ENCODE measurements at places on chromosomes 1 and 21.

DNA sequence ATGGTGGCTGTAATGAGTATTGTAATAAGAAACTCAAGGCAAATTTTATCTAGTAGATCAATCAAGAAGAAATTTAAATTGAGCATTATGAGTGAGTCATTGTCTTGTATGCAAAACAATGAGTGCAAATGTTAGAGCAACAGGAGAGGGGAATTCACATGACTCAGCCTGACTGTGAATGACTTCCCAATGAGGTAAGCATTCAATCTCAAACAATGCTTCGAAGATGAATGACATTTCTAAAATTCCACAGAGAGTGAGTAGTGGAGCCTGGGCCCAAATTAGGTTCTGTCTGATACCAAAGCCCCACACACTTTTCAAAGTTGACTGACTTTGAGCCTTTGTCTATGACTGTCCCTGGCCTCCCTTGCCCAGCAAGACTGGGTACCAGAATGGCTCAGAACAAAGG is 738.0 kb downstream of the PTPRU start:
- DNase-seq, result no peak

DNA sequence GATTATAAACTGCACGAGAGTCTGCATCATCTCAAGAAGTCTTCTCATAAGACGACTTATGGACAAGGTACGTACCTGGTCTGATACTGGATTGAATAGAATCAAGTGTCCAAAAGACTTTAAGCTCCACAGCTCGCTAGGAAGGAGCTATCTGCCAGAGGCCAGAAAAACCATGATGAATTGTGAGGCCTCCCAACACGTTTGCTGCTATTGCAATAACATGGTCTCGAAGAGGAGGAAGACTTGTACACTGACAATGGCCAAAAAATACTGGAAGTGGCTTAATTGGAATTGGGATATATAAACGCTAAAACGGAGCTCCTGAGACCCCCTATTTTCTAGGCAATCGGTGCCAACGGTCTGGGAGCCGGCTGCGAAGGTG is 534 bp downstream of the DNAJC28 start:
- no peak for DNase-seq

- DNase-seq, result no peak
These were observed 1588.9 kb downstream of the KCNT2 start for GRCh38 chr1:195019385-195019784.

DNA sequence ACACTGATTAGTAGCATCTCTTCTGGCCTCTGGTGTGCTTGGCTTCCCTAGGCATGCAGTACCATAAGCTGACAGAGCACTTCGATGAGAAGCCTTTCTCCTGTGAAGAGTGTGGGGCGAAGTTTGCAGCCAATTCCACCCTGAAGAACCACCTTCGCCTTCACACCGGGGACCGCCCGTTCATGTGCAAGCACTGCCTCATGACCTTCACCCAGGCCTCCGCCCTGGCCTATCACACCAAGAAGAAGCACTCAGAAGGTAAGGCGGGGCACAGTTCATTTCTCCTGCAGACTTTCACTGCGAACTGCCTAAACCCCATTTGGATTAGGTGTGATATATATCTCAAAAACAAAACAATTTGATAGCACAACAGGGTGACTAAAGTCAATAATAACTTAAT is 50.4 kb upstream of the EPHA8 start:
- no peak for DNase-seq

DNA sequence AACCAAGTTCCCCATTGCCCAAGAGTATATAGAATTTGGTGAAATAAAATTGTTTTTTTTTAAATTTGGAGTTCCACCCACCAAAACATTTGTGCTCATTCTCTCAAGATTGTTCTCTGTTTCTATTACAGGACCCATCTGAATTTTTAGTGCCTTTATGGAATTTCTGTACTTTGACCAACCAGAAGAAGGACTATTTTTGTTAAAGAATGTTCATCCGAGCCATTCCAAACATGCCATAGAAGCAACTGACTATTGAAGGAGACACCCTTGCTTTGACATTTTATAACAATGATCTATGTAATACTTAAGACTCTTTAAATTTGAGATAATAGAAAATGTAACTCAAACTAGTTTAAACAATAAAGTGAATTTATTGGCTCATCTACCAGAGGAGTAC is 655.7 kb upstream of the ADAMTS5 start:
- DNase-seq, result no peak

- no peak for DNase-seq
These were observed 3.8 kb downstream of the LMX1A start for GRCh38 chr1:165352442-165353293.

DNA sequence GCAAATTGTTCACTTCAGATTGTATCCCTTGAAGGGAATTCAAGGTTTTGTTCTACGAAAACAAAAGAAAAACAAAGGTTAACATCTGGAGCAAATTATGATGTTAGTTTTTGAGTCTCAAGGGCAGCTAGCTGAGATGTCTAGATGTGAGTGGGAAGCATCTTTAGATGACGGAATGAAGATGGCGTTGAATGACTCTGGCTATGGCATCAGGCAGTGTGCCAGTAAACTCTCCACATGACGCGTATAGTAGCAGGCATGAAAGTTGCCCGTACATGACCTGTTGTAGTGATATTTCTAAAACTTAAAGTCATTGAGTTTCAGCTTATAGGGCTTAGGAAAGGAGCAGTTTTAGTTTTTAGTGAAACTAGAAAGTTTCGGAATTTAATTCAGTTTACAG is 12.3 kb upstream of the SDC3 start:
- no peak for DNase-seq

DNA sequence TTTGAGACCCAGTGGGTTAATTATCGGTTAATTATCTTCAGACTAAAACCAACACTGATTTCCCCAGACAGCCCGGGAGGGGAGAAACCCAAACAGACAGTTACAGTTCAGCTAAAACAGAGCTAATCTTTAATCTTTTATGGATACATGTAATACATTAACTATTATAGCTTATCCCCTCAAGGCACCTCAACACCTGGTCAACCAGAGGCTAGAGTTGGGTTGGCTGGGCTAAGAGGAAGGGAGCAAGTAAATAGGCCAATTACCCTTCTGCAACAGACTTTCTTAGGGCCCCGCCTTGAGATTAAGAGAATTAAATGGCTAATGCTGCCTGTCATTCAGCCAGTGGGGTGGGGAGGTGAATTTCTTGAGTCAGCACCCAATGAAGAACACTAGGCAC is 6.6 kb upstream of the MED18 start:
- no peak for DNase-seq

- DNase-seq, result peak; percentile 50
These were observed 32.2 kb downstream of the BATF3 start for GRCh38 chr1:212667223-212668139.

- DNase-seq, result no peak
These were observed 94.1 kb downstream of the ADARB1 start for GRCh38 chr21:45168522-45168921.

GRCh38 chr1:18927082-18927653 is 24.8 kb upstream of the ALDH4A1 start:
- peak; percentile 63 for DNase-seq

DNA sequence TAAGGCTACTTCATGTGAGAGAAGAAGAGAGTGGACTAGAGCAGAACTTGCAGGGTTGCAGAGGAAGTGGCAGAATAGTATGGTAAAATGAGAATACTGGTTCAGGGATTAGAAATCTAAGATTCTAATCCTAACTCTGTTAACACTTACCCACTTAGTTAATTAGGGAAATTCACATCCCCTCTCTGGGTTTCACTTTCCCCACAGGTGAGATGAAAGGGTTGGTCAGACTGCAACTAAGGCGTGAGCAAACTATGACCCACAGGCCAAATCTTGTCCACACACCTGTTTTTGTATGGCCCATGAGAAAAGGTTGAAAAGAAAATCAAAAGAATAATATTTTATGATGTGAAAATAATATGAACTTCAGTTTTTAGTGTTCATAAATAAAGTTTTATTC is 117.5 kb downstream of the MACF1 start:
- DNase-seq, result no peak

DNA sequence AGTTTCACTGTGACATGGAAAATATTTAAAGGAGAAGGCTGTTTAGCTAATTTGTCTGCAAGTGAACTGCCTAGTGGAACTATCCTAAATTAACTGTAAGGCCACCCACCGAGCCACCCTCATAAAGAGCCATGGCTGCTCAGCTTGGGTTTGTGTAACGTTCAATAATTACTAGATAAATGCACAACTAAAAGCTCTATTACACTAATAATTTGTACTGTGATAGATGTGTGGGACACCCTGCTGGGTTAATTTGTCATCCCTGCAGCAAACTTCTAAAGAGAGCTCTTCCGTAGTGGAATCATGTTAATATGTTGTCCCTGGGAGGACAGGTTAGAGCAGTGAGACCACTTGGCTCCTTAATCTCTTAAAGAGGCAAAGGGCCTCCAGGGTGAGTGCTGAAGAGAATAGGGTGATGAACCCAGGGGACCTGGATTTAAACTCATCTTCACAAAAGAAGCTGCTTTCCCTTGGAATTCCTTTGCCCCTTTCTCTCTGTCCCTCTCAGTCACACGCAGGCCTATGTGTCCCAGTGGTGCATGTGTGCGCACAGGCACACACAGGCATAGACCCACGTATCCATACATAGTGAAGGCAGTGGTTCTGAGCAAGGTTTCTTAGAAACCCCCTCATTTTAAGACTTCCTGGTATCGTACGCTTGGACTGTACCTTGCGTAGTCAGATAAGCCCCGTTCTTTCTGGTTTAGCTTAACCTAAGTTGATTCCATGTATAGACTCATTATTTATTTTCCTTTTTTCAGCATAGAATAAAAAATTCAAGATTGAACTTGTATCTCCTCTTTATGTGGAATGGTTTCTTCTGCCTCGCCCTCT is 310.3 kb downstream of the NFIA start:
- no peak for DNase-seq

GRCh38 chr1:89532228-89532627 is 7.6 kb downstream of the LRRC8B start:
- DNase-seq, result no peak

DNA sequence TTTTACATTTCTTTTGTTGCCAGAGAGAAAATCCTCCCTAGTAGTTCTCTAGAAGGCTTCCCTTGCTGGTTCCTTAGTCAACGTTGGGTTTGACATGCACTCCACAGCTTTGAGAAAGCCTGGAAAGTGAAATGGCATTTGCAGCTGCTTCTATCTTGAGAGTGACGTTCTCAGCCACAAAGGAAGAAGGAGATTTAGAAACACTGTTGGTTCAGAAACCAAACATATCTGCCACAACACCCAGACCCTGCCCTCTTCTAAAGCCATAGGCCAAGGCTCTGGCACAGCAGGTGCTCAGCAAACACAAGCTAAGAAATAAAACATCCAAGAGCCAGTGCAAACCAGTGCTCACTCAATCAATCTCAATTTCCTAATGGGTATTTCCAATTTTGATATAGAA is 121.4 kb downstream of the CCDC185 start:
- DNase-seq, result no peak

DNA sequence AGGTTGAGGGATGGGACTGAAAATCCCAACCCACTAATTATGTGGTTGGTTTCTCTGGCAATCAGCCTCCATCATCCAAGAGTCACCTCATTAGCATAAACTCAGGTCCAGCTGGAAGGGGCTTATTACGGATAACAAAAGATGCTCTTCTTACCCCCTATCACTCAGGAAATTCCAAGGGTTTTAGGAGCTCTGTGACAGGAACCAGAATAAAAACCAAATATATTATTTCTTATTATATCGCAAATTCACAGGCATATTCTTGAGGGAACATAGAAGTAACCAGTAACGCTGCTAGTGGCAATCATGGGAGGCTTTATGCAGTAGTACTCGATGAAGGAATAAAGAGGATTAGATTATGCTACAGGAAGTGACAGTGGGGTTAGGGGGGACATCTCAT is 59.7 kb downstream of the ATF6 start:
- DNase-seq, result no peak

DNA sequence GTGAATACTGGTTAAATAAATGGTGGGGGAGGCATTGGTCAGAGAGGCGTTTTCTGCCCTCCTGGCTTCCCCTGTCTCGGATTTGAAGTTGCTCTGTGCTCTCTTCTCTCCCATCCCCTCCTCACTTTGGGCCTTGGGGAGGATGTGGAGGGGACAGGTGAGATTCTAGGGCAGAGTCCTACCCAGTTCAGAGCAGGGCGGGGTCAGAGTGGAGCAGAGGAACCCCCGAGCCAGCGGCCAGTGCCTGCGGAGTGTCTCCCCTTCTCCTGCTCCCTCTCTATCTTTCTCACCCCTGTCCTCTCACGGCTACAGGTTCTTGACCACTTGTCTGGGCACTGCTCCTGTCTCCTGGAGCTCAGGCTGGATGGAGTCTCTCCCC is 8.1 kb downstream of the KNCN start:
- no peak for DNase-seq

- DNase-seq, result peak; percentile 10
These were observed 414.0 kb downstream of the PRDM2 start for GRCh38 chr1:14113841-14114567.

DNA sequence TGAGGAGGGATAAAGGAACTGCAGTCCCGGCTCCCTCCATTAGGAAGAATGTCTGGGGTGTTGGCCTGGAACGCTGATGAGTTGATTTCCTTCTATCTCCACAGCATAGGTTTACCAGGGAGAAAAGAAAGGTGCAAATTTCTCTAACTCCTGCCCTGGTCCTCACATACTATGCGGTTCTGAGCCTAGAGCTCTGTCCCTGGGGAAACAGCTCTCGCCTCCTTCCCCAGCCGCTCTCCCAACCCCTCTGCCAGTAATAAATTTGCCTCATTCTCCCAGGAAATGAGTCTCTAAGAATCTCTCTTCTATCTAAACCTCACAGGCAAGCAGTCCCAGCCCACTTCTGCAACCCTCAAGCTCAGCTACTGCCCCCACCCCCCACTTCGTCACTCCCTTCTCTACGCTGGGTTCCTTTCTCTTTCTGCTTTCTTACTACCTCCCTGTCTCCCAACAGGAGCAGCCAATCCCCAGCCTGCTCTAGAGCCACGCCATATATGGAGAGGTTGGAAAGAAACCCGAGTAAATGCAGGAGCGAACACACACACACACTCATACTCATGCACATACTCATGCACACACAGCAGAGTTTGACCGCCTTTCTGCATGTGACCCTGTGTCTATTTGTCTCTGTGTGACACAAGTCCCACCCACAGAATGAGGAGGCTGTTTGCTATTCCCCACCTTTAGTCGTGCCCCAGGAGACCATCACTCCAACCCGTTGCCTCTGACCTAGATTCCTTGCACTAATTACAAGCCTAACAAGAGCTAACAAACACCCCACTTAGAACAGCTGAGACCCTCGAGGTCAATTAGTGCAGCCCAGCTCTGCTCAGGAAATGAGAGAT is 13.4 kb downstream of the PLEKHO1 start:
- DNase-seq, result peak; percentile 48

- no peak for DNase-seq
These were observed 343.8 kb downstream of the KCNH1 start for GRCh38 chr1:210790196-210790595.

GRCh38 chr1:174740249-174740968 is 259.3 kb upstream of the CACYBP start:
- no peak for DNase-seq

DNA sequence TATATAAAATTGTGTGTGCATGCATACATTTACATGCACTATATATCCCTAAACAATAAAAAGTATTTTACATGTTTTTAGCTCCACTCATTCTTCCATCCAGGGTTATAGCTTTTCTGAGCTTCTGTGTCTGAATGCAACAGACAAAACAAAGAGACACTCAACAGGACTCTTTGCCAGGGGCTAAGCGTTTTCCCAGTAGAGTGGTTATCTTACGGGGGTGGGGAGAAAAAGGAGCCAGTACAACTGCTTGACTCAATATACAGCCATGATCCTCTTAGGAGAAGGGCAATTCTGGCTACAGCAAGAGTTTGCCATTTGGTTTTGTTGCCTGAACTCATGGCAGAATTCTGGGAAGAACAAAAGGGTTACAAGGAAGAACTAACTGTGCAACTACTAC is 14.6 kb upstream of the PPP2R5A start:
- DNase-seq, result no peak

Data from germinal center (tissue), 1 donor.